NCI-H524 (cell line): ENCODE measurements at places on chromosomes 16 and 17.

- no peak for DNase-seq
These were observed 592 bp downstream of the IL21R start for GRCh38 chr16:27402569-27402963.

GRCh38 chr17:44878627-44879221 lies 20.5 kb downstream of the EFTUD2 start:
- DNase-seq: peak; percentile 62

DNA sequence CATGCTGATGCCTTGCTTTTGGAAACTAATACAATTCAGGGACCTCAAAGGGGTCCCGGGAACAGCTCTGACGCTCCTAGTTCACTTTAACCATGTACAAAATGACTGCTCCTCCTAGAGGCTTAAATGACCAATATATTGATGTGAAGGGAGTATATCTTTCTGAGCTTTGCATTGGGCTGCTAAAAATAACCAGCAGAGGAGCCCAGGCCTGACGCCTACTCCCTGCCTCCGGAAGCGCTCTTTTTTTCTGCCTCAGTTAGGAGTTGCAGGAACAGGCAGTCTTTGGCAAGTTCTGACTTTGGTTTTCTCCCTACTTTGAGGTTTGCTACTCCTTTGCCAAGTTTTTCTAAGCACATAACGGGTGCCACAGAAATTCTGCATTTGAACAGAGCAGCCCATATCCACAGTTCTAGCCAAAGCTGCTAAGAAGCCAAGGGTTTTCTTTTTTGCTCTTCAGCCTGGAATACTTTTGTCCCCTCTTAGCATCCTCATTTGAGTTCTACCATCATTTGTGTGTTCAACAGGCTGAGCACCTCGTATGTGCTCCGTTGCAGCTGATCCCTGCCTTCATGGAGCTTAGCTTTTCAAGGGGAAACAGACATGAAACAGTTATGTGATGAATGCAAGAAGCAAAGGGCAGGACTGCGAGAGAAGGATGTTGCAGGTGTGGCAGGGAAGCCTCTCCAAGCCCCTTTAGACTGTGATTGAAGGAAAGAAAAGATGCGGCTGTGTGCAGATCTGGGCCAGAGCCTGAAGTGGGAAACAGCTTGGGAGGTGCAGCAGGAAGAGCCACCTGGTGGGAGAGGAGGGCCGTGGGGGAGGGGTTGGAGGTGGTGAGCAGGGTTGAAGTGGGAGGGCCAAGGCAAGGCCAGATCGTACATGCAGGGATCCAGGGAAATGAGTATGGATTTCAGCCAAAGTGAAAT lies 2.8 kb upstream of the NAGPA start:
- DNase-seq: no peak

- no peak for DNase-seq
These were observed 12.3 kb upstream of the SALL1 start for GRCh38 chr16:51163366-51163765.

DNA sequence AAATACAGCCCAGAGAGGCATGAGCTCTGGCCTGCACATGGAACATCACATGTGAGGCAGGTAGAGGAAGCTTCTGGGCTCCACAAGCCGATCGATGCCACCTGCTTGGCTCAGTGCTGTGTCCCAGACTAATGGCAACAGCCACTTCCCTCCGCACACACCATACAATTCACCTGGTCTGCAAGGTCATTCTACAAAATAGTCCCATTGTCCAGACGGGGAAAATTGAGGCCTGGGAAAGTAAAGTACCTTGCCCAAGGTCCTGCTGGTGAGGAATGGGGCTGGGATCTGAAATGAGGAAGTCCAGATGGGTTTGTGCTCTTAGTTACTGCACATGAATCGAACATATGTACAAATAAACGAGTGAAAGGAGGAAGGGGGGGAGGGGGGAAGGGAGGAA lies 88.0 kb downstream of the LITAF start:
- peak; percentile 33 for DNase-seq

DNA sequence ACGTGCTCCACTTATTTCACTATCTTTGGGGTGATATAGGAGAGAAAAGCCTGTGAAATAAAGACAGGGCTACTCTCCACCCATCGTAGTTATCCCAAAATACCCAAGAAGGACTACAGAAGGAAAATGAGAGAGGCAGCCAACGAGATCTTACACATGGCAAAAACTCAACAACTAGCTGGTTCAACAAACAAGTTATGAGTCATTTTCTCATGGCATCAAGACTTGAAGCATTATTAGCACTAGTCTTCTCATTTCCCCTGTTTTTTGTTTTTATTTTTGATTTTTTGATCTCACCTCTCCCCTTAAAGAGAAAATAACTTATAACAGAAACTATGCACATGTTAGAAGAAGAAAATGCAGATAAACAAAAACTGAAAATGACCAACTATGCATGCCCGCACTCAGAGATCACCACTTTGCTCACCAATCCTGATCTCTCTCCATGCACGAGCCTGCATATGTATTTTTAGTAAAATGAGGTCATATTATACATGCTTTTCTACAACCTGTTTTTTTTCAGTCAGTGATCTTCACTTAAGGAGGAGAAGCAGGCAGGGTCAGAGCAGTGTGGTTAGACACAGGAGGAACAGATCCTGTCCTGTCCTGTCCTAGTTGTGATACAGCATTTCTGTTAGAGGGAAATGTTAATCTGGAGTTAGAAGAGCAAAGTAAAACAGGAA lies 22.8 kb downstream of the FAM117A start:
- no peak for DNase-seq

DNA sequence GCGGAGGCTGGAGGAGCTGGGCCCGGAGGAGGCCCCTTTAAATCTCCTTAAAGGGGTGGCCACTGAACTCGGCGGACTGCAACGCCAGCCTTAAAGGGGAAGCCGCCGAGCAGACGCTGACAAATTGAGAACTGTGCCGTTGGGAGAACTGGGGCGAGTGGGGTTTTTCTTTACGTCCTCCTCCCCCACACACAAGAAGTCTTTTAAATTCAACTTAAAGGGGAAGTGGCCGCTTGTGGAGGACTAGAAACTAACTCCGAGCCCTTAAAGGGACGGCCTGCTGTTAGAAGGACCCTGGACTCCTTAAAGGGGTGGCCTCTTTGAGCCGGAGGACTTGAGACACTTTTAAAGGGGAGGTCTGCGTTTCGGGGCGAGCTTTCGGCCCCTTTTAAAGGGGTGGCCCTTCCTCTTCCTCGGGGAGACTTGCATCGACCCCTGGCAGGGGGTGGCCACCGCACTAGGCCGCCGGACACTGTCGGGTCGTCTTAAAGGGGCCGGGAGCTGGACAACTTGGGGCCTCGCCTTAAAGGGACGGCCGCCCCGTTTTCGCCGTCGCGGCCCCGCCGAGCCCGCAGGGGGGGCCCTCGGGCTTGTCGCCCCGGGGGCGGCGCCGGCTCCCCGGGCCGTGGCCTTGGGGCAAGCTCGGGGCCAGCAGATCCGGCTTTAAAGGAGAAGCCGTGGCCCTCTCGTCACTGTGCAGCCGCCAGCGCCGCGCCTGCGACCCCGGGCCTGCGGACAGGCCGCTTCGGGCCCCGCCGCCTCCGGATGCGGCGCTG lies 688 bp downstream of the FBRS start:
- peak; percentile 99 for DNase-seq

GRCh38 chr16:4693956-4694641 lies 737 bp downstream of the NUDT16L1 start:
- peak; percentile 40 for DNase-seq

DNA sequence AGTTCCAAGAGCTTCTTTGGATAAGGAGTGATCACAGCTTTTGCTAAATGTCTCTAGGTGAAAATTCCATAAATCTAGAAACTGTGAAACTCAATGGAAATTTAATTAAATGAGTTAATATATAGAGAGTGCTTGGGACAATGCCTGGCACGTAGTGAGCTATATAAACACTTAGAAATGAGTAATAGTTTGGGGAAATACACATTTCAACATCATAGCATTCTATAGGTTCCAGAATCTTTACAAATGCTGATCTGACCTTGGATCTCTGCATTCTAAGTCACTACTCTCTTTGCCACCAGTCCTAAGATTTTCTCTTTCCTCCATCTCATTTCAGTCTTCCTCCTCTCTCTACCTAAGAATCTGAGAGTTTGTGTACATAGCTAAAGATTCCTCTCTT lies 175.6 kb downstream of the SOX9 start:
- DNase-seq: no peak

DNA sequence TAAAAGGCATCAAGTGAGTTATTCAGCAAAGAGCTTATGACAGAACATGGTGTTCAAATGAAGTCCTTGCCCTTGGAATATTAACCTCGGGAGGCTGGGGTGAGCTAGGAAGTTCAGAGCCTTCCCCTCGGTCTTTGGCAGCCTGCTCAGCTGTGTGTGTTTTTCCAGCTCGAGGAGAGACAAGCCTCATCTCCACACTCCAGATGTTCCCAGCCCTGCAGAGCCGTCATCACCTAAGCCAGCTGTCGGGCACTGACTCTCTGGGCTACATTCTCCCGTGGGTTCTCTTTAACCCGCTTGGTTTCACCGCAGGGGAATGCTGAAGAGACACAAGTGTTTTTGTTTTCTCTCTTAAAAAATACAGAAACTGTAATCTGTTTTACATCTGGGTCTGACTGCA lies 47.1 kb downstream of the IRX3 start:
- no peak for DNase-seq

DNA sequence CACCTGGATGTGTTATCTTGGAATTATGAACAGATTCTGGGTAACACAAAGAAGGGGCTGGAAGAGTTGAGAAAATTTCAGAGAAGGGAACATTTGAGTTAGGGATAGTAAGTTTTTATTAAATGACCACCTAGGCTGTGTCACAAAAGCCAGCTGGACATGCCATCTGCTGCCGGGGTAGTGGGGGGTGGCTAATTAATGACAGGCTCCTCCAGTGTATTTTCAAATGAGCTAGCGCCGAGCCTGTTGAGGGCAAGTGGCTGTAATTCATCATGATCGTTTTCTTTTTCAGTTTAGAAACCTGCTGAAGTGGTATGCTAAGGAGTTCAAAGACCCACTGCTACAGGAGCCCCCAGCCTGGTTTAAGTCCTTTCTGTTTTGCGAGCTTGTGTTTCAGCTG lies 6.2 kb downstream of the TMEM97 start:
- DNase-seq: peak; percentile 94

DNA sequence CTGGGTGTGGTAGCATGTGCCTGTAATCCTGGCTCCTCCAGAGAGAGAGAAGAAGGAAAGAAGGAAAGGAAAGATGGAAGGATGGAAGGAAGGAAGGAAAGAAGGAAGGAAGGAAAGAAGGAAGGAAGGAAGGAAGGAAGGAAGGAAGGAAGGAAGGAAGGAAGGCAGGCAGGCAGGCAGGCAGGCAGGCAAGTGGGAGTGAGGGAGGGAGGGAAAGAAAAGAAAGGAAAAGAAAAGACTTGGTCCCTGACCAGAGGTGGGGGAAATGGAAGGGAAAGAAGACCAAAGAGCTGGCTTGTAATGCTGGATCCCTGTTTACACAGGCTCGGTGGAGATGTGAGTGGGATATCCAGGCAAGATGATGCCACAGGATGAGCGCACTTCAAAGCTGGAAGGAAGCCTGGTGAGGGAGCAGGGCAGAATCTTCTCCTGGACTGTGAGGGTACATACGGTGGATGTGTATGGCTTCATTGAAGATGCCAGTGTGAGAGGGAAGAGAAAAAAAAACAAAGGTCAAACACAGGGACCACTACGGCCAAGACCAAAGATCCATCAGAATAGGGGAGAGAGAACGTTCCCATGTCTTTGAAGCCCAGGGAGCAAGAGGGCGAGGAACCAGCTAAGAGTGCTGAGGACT lies 2.1 kb downstream of the CES1 start:
- no peak for DNase-seq

- DNase-seq: peak; percentile 22
These were observed 1.4 kb upstream of the SPHK1 start for GRCh38 chr17:76382803-76383545.

DNA sequence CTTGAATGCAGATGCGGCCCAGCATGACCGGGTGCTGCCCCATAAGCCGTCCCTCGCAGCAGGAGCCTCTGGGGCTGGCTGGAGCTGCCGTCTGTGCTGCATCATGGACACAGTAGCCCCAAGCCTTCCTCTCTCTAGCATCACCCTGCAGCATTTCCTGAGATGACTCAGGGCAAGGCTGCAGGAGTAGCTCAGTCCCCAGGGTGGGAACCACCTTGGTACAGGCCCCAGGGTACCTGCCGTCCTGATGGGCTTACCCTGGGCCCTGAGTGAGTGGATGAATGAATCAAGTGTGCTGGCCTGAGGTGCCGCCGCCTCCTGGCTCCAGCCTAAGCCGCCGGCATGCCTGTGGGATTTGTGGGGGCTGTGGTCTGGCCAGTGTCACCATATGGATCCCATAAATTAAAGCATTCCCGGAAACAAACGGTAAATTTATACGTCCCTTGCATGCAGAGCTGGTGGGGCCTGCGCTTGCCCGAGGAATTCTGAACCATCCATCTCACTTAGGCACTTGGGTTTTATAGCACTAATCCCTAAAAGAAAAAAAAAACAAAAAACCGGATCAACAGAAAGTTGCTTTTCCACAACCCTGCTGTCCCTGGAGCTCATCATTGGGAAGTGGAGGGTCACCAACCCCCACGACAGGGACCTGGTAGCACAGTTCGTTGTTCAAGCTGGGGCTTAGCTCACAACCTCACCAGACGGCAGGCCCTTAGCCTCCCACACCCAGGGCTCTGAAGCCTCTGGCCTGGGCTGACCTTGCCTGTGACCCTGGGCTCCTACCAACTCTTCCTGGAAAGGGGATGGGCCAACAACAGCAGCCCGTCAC lies 242.6 kb upstream of the CIBAR2 start:
- peak; percentile 70 for DNase-seq

DNA sequence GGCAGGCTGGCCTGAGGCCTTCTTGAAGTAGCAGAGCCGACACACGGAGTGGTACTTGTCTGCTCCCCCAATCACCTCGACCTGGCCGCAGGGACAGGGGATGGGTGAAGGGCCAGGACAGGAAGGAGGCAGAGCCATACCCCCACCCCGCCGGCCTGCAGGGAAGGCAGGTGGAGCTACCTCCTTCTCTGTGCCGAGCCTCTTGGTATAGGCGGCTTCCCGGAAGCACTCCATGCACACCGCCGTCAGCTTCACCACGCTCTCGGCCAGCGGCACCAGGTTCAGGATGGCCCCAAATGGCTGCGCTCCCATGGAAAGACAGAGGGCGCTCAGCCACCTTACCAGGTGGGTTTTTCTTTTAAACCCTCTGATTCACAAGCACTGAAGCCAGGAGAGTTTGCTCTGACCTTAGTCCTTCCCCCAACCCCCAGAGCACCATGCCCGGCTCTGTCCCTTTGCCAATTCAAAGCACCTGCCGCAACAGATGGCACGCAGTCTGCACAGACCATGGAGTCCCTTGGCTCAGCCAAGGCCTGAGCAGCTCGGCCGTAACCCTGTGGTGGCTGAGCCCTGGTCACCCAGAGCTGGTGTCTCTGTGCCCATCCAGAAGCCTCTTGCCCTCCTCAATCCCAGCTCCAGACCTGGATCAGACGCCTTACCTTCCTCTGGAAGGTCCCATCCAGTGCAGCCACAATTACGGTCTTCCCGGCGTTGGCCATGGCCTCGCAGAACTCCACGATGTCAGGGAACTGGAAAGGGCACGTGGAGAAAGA lies 6.7 kb downstream of the SYNGR2 start:
- DNase-seq: peak; percentile 99
